ENCODE measurements at places on chromosomes 4 and X. TPM values are rescaled to one million over a fixed set of nuclear protein-coding genes. Genes with fewer than 3 reads are reported as not detected.

GRCh38 chr4:184150102-184150839, 67.4 kb downstream of the ENPP6 start:
- ATAC-seq = no peak

- no peak for ATAC-seq
Observed at GRCh38 chrX:31271615-31272471, 200.0 kb upstream of the FTHL17 start.

- no peak for ATAC-seq
Observed at GRCh38 chrX:47583240-47583861, 1.1 kb downstream of the TIMP1 start.

DNA sequence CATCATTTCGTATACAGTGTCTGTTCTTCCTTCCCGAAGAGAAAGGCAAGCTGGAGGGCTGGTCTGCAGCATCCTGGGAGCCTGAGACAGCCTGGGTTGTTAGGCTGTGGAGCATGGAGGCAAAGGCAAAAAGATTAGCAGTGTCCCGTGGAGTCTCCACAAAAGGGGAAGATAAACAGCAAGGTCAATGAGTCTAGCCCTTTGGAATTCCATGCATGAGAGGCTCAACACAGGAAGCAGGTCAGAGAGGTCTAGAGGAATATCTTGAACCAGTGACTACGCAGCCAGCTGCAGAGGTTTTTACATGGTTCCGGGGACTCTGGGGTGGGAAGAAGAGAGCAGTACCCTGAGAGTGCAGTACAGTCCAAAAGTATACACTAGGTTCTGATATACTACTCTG, 12.2 kb upstream of the MCF2 start:
- ATAC-seq = no peak

GRCh38 chr4:28966982-28967381, 1753.2 kb upstream of the PCDH7 start:
- ATAC-seq = no peak

DNA sequence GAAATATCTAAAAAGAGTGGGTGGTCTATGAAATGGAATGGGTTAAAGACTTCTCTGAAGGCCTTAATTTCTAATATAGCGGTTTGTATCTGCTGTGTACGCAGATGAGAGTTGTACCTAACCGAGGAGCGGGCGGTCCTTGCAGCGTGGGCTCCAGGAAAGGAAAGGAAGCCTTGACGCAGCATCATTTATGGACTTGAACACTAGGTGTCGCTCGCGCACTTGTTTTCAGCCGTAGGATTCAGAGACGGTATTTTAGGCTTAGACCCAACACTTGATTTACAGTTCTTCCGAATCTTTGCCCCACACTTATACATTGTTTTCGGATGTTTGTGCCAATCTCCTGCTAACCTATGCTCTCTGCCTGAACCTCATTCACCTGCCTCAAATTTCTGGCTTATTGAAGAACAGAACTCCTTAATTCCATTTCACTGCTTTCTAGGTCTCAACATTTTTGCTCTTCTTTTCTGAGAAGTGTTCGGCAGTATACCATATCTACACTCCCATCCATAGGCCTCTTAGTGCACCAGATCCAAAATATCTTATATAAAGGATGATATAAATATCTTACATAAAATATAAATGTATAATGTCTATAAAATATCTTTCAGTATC, 48.9 kb upstream of the AADAT start:
- ATAC-seq = peak; percentile 49

CLDN22 gene
- not detected for total RNA-seq

DNA sequence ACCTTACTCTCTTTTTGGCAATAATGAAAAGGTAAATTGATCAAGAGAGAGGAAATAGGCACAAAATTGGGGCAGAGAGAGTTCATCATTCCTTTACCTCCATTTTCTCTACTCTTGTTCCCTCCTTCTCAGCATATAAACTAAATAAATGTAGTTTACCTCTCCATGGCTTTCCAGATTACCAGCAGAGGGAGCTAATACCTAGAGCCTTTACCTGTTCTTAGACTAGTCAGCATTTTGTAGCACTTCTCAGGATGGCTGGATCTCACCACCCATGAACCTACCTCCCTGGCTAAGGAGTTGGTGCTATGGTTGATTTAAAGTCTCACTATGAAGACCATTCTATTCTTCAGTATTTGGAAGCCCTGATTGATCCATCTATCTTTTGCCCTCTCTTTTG, 15.7 kb downstream of the OFD1 start:
- peak; percentile 66 for ATAC-seq

ACSL1 gene
- total RNA-seq = 22.2 TPM

- no peak for ATAC-seq
Observed at GRCh38 chr4:66640233-66640990, 904.9 kb downstream of the CENPC start.

- ATAC-seq = peak; percentile 21
Observed at GRCh38 chrX:45743906-45744625, 543.4 kb upstream of the DIPK2B start.

- ATAC-seq = no peak
Observed at GRCh38 chr4:168739886-168740285, 243.0 kb downstream of the PALLD start.

DNA sequence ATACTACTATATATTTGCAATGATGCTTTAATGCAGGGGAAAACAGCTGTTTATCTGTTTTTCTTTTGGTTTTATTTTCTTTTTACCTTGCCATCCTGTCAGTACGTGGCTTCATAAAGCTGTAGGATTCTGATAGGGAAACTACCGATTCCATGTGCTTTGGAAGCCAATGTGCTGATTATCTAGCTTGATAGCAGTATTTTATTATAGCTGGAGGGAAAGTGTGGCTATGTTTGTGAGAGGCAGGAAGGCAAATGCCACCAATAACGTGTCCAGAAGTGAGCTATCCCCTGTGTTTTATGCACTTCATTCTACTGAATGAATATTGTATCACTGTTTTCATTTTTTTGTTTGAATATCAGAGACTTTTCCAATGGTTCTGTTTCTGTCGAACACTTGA, 43.7 kb downstream of the IL15 start:
- ATAC-seq = no peak

- no peak for ATAC-seq
Observed at GRCh38 chrX:115531818-115532403, 29.1 kb upstream of the PLS3 start.

GRCh38 chrX:805103-805670, 174.6 kb downstream of the SHOX start:
- no peak for ATAC-seq

- ATAC-seq = no peak
Observed at GRCh38 chr4:44927399-44928380, 201.3 kb upstream of the GNPDA2 start.

- no peak for ATAC-seq
Observed at GRCh38 chr4:39390603-39391002, 16.1 kb upstream of the KLB start.

- peak; percentile 54 for ATAC-seq
Observed at GRCh38 chrX:136626237-136626636, 21.7 kb upstream of the CD40LG start.

CLGN gene
- 0.37 TPM for total RNA-seq

DNA sequence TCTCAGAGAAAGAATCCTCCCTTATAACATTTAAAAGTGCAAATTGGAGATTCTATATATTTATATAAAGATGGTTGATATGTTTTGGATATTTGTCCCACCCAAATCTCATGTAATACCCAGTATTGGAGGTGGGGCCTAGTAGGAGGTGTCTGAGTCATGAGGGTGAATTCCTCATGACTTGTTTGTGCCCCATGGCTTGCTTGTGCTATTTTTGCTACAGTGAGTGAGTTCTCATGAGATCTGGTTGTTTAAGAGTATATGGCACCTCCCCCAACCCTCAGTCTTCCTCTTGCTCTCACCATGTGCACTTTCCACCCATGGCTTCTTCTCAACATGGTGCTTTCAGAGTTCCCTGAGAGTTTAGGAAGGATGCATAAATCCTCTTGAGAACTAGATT, 9.5 kb upstream of the ANKRD50 start:
- no peak for ATAC-seq

RPA4 gene
- 0.37 TPM for total RNA-seq

- no peak for ATAC-seq
Observed at GRCh38 chr4:8015512-8015911, 75.9 kb upstream of the AFAP1 start.

GRCh38 chrX:112687189-112687691, 7.5 kb upstream of the LHFPL1 start:
- ATAC-seq = no peak

TCEAL1 gene
- total RNA-seq = 6.0 TPM

ETDC gene
- not detected for total RNA-seq

DNA sequence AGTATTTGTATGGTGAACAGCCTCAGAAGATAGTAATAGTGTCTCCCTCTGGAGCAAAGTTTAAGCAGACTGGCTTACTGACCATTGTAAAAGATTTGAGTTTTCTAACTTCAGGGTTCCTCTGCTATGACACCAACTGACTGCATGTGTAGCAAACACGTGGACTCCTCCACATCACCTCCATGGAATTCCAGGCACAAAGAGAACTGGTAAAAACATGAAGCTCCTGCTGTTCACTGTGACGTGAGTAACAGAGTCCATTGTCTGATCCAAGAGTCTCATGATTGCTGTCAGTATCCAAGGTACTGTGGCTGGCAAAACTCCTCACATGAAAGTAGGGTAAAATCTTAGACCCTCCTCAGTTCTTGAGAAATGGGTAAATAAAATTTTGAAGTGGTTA, 107.6 kb upstream of the FAM9B start:
- ATAC-seq = no peak

GRCh38 chr4:7425124-7425523, 9.6 kb downstream of the PSAPL1 start:
- no peak for ATAC-seq

MTTP gene
- 0.53 TPM for total RNA-seq

DNA sequence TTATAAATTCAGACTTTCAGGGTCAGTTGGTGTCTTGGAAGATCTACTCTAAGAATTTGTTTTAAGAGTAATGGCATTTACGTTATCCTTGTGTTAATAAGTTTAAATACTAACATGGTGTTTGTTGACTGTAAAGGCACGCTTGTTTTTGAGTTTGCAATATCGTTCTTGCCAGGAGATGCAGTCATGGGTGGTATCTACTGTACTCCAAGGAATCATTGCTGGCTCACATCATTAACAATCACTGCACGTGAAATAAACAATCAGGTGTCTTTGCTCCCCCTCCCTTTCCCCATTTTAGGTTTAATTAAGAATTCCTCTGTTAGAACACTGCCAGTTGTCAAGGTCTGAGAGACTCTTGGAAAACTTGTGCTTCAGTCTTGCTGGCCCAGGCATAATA, 1.6 kb downstream of the HHIP start:
- no peak for ATAC-seq

DNA sequence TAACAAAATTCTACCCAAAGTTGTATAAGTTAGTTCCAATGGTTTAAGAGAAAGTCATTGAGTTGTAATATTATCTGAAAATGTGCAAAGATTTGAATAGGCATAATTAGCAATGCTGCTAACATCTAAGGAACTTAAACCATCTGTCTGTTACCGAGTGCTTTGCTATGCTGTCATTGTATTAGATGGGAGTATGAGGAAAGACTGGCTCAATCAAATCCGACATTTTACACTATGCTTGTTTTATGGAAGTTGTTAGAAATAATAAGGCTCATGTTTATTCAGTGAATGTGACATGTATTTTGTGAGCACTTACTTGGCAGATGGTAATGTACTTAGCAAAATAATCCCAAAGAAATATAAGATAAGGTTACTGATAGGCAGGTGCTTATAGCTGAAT, 1715.1 kb downstream of the PCDH7 start:
- no peak for ATAC-seq

DNA sequence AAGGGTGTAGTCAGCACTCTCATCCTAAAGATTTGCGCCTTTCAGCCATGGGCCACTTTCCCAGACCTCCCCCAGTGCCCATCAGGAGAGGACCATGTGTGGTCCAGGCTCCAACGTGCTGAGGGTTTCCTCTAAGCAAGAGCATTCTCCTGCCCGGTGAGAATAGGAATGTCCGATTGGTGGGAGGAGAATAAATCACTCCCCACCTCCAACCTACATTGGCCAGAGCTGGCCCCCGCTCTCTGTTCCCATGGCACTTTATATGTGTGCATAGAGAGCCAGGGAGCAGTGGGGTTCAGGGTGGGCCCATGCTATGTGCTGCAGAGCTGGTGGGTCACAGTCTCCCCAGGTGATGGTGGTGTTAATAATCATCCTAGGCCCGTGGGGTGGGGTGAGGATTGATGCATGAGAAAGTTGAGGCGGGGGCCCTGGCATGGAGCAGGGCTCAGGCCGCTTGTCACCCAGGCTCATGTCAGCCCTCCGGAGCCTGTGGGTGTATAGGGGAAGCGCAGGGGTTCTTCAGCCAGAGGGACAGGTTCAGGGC, 6.8 kb upstream of the SORCS2 start:
- no peak for ATAC-seq

GRCh38 chr4:30717208-30718020, 2.8 kb upstream of the PCDH7 start:
- ATAC-seq = peak; percentile 29

- ATAC-seq = no peak
Observed at GRCh38 chr4:67542076-67542475, 3.2 kb downstream of the CENPC start.

DNA sequence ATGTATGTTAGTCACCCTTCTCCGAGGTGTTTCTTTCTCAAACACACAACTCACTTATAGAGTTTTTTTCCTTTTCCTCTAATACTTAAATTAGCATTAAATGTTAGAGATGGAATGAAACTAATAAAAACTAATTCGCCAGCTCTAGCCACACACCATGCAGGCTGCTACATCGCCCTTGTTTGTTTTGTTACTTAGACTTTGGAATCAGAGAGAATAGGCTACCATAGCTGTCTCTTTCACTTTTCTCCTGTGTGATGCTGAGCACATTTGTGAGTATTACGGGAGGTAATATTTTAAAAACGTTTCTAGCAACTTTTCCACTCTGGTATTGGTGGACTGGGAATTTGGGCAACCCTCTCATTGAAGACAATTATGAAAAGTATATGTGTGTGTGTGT, 43.5 kb downstream of the ESX1 start:
- no peak for ATAC-seq

GRCh38 chrX:74509989-74510388, 88.7 kb downstream of the SLC16A2 start:
- ATAC-seq = no peak

DNA sequence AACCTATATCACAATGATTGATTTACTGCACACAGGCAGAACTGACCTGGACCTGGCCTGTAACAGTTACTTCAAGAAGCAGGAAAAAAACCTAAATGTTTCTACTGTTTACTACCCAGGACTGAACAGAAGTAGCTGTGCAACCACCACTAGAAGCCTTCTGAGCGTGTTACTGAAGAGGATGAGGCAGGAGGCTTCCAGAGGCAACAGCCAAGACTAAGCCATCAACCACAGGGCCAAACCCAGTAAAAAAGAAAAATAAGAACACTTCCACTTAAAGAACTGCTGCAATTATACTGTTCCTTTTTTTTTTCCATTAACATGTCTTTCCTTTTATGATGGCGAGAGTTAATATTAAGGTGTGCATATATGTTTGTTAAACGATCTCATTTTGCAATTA, 29.4 kb upstream of the TTC29 start:
- no peak for ATAC-seq

GRCh38 chr4:70008771-70009170, 13.0 kb downstream of the STATH start:
- ATAC-seq = no peak

EOLA2 gene
- 42.3 TPM for total RNA-seq

All from activated T-helper 17 cell treated with anti-CD3 and anti-CD28 coated beads, Interleukin-2, amount 50 U/mL, for 72 hours (primary cell).